Activated T-cell treated with anti-CD3 and anti-CD28 coated beads, Interleukin-2, amount 50 U/mL, for 48 hours (primary cell): ENCODE measurements at places on chromosomes 2 and 18.

DNA sequence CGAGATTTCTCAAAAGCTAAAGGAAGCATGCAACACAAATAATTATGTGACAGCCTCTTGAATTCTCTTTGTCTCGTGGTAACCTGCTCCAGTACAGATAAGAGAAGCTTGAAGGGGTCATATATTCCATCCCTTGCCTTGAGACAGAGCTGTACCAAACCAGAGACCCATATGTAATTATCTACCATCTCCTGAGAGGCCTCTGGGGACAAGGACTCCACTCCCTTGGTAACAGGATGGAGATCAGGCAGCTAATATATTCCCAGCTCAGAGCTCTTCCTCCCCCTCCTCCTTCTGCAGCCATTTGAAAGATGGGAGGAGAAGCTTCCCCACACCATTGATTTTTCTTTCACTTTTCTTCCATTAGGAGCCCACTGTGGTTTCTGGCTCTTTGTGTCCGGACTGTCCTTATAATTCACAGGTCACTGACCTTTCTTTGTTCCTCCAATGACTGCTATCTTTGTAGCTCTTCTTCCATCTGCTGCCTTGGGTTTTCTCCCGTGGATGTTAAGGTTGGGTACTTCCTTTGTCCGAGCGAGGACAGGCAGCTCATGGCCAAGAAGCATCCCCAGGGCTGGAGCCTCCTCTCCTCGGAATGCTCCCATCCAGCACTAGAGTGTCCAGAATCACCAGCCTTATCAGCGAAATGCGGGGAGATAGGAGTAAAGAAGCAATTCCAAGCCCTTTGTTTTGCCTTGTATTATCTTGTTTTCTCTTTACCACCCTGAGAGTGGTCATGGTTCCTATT lies 72.6 kb upstream of the STPG4 start:
- DNase-seq, result no peak

GRCh38 chr18:34691614-34692013 lies 18.5 kb upstream of the DTNA start:
- no peak for DNase-seq

DNA sequence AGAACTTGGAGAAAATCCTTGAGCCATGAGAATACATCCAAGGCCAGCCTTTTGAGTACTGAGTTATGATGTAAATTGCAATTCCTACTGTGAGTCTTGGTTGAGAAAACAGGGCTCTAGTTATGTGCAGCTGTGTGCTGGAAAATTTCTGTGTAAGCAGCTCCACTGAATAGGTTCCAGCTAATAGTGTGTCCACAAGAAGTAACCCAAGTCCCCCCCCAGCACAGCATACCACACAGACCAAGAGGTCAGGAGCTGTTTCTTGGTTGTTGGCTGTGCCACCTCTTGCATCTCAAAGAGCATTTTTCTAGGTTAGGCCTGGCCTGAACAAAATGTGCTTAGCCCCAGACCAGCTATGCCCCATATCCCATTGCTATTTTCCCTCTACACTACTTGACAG lies 36.8 kb upstream of the APCDD1 start:
- DNase-seq, result no peak

- DNase-seq, result no peak
These were observed 104.8 kb upstream of the TFPI start for GRCh38 chr2:187658952-187659525.

GRCh38 chr2:96895032-96895745 lies 25.3 kb upstream of the SEMA4C start:
- DNase-seq, result no peak

- peak; percentile 48 for DNase-seq
These were observed 270.9 kb downstream of the TWIST2 start for GRCh38 chr2:239118675-239119211.

DNA sequence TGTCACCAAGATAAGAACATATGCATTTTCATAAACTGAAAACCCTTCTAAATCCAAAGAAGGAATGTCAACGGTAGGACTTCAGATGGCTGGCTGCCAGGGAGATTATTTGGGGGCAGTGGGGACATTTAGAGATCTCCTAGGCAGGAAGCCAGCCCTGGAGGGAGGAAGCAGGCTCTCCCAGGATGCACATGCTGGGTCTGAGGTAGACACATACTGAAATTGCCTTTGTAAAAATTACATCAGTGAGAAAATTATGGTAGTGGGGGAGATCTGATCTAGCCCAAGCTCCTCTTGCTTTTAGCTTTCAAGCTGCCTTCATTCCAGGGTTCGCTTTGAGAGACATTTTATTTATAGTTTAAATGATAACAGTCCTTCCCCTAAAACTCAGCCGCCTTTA lies 24.1 kb downstream of the MPP4 start:
- no peak for DNase-seq

DNA sequence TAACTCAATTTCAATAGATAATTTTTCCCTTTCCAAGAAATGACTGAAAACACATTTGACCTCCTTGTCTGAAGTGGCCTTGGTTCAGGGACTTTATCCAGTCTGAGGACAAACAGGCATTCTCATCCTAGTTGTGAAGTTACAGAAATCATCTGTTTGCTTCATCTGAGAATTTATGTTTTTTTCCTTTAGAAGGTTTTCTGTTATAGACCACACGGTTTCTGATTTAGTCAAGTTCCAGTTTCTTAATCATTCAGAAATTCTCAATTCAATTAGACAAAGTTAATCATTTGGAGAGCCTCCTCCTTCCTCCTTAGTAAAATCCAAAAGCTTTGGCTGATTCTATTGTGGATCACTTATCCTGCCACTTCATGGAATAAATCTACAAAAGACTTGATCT lies 60.9 kb downstream of the ICOS start:
- no peak for DNase-seq

- no peak for DNase-seq
These were observed 206.4 kb upstream of the ARL4C start for GRCh38 chr2:234703258-234703657.

DNA sequence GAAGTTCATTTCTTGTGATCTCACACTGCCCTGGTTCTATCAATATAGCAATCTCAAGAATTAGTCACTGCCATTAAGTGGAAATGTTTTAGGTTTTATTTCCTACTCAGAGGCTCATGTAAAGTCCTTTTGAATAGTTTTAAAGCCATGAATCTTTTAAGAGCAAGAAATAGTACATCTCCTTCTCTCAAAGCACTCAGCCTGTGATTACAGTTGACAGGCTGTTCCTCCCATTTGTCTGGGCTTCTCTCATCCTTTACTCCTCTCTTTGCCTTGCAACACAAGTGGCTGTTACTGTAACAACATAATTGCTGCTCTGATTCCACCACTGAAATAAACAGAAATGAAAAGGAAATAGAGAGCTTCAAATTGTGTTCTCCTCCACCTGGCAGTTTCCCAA lies 18.4 kb downstream of the GRP start:
- DNase-seq, result no peak

DNA sequence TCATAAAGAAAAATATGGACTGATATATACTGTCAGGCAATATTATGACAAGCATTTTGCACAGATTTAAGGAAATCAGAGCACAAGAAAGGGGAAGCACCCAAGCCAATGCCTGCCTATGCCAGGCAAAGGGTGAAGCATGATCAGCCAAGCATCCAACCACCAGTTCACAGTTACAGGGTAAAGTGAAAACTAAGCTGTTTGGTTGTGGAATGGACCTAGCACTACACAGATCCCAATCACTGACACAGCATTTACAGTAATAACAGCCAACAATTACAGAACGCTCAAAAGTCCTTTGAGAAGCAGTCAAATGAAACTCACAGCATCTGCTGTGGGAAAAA lies 90.3 kb downstream of the SP3 start:
- no peak for DNase-seq

DNA sequence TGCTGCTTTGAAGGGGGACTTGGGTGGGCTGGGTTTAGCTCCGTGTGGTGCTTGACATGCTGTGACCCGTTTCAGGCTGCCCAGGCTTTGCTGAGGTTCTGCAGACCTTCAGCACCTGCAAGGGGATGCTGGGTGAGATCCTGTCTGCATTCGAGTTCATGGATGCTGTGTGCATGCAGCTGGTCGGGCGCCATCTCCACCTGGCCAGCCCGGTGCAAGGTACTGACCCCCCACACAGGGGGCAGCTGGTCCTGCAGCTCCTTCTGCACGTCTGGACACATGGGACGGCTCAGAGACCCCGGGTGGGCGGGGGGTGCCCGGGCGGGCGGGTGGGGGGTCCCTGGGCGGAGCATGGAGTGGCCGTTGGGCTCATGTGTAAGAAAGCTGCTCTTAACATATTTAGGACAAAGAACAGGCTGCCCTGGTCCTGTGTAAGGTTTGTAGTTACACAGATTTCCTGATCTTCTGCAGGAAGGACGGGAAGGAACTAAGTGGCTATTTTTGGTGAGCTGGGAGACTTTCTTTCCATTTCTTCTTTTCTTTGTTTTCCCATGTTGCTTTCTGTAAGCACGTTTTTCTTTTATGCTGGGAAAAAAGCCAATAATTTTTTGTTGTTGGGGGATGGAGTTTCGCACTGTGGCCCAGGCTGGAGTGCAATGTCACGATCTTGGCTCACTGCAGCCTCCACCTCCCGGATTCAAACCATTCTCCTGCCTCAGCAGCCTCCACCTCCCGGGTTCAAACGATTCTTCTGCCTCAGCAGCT lies 15.8 kb downstream of the D2HGDH start:
- DNase-seq, result no peak

DNA sequence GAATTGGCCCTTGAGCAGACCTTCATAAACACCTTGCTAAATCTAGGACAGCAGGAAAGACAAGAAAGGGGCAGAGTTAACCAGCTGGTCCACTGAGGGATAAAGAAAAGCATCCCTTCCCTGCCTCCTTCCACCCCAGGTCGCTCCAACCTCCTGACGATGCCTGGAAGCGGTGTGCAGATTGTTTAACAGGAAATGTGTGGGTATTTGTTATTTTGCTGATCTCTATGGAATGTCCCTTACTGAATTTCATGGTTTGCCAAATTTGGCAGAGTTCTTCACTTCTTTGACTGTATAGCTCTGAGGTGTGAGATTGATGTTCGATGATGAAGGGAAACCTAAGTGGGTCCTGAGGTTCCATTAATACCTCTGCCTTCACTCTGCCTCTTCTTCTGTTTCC lies 72.9 kb downstream of the MAP3K20 start:
- no peak for DNase-seq

DNA sequence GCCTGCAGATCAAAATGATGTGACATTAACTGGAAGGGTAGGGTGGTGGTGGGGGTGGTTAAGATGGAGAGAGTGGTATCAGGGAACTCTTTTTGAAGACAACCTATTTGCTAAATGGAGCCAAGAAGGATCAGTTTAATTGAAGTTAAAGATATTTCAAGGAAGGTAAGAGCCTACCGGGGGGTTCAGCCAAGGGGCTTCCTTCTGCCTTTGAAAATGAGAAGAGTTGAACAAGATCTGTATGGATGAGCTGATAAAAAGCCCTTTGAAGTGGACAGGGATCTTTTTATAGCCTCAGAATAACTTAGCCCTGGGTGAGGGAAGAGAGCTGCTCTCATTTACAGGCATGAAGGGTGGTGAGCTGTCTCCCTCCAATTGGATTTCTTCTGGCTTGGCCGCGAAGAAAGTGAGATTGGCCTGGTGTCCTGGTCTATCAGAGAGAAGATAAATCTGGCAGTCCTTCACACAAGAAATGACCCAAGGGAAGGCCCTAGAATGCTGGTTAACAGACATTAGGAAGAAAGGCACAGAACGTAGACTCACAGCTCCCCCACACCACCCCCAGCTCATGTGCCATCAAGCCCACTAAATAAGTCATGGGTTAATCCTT lies 439.8 kb downstream of the TNS1 start:
- DNase-seq, result no peak

DNA sequence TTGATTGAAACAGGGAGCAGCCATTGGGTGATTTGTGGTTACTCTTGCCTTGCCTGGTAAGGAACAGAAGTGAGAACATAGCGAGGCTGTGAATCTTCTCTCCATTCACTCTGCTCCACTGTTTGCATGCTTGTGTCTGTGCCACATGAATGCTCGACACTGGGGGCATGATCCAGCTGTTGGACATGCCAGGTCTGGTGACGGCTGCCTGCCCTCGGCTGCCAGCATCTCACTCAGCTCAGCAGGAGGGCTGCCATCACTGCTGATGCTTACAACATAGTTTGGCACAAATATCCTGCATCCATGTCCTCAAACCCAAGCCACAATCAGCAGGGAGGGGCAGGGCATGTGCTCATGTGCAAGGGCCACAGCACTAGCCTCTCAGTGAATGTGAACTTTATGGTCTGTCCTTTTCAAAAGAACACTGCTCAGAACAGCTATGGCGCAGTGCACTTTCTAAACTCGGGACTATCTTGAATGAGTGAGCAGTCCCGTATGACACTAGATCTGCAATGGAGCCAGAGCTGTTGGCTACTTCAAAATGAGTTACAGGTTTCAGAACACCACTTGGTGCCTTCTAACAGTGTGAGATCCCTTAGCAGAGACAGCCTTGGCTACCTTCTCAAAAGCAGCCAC lies 126.3 kb downstream of the NRP2 start:
- DNase-seq, result no peak

DNA sequence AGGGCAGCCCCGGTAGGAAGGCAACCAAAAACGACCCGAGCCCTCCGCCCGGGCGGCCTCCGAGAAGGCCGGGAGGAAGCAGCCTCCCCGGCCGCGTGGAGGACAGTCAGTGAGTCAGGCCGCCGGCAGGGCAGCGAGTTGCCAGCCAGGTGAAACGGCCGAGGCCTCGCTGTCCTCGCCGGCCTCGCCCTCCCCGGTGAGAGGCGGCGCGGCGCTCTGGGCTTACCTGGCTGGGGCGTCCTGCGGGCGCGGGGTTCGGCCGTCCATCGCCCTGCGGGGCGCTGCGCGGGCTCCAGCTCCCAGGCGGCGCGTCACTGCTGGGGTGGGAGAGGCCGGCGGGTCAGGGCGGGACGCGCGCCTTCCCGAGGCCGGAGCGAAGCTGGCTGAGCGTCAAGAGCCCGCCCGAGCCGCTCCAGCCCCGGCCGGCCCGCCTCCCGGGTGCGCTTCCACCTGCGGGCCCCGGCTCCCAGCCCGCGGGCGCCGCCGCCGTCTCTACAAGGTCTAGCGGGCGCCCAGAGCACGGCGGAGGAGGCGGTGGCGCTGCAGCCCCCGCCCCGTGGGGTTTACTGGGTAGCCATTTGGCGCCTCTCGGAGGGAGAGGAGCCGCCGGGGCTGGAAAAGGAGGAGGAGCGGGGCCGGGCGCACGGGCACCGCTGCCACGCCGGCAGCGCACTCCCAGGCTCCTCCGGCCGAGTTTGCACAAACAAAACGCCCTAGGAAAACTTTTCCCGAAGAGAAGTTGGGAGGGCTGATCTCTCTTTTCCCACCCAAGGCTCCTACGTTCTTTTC lies 499 bp downstream of the COBLL1 start:
- DNase-seq, result peak; percentile 52

DNA sequence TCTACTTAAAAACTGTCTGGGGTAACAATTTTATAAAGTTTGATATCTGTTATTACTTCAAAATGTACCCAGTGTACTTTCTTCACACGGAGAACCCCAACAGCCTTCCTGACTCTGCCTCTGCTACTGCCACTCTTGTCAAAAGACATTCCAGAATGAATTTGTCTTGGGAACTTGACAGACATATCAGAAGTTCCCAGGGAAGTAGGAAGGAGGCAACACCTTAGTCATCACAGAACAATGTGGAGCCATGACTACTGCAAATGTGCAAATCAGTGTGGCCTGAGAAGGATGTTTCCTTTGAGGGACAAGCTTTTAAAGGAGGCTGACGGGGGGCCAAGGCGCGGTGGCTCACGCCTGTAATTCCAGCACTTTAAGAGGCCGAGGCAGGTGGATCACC lies 133.8 kb upstream of the RNF152 start:
- no peak for DNase-seq

GRCh38 chr2:117086943-117087250 lies 727.6 kb upstream of the DDX18 start:
- DNase-seq, result no peak

GRCh38 chr2:20484810-20485611 lies 38.1 kb downstream of the RHOB start:
- DNase-seq, result no peak

GRCh38 chr2:240364961-240365775 lies 70.3 kb upstream of the GPC1 start:
- DNase-seq, result no peak
